ENCODE measurements at places on chromosomes 16 and 17.

- no peak for DNase-seq
These were observed 12.3 kb downstream of the CD7 start for GRCh38 chr17:82304826-82305726.

- DNase-seq: peak; percentile 61
These were observed 51.2 kb downstream of the RMI2 start for GRCh38 chr16:11396241-11397048.

- DNase-seq: no peak
These were observed 9.6 kb downstream of the ZNF213 start for GRCh38 chr16:3144321-3144983.

DNA sequence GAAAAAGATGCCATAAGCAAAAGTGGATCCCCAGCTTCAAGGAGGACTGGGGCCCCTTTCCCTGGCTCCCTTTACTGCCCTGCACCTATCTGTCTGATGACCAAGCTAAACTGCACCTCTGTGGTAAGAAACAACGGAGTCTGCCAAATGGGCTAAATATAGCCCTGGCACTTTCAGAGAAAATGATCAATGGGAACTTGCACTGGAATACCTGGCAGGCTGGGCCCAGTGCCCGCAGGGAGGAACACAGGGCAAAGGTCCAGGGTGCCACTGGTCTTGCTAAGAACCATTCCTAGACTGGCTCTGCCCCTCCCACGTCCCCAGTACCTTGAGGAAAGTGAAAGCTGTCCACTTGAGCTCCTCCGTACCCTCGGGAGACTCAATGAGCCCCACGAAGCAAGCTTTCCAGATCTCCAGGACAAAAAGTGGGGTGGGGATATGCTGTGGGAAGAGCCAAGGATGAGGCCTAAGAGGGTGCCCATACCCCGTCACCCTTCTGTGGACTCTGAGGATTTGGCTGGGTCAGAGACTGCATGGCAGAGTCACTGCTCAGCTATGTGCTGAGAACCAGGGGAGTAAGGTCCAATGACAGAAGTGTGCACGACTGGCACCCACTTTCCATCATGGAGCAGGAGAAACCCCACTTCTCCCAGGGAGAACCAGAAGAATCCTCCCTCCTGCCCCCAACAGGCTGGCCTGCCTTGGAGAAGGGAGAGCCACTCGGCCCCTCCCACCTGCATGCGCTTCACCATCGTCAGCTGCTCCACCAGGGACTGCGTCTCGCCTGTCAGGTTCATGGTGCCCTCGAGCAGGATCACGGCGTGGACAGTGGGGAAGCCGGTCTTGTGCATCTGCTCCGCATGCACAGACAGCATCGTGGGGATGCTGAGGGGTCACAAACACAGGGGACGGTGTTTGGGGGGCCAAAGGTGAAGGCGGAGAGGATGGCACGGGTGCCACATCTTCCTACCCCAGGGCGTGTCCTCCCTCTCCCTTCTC is 17.4 kb downstream of the CSF3 start:
- no peak for DNase-seq

DNA sequence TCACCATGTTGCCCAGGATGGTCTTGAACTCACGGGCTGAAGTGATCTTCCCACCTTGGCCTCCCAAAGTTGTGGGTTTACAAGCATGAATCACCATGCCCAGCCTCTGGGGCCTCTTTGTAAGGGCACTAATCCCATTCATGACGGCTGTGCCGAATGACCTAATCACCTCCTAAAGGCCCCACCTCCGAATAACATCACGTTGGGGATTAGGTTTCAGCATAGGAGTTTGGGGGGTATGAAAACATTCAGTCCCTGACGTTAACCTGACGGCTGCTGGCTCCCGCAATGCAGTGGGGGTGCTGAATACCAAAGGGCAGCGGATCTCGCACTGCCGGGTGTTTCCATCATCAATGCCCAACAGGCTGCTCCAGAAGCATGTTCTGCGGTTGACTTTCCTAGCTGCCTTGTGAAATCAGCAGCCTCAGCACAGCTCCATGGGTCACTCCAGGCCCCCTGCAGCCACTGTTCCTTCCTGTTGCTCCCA is 120.8 kb upstream of the SEC14L1 start:
- DNase-seq: no peak

- no peak for DNase-seq
These were observed 107.5 kb downstream of the ABCA8 start for GRCh38 chr17:68847711-68848110.

DNA sequence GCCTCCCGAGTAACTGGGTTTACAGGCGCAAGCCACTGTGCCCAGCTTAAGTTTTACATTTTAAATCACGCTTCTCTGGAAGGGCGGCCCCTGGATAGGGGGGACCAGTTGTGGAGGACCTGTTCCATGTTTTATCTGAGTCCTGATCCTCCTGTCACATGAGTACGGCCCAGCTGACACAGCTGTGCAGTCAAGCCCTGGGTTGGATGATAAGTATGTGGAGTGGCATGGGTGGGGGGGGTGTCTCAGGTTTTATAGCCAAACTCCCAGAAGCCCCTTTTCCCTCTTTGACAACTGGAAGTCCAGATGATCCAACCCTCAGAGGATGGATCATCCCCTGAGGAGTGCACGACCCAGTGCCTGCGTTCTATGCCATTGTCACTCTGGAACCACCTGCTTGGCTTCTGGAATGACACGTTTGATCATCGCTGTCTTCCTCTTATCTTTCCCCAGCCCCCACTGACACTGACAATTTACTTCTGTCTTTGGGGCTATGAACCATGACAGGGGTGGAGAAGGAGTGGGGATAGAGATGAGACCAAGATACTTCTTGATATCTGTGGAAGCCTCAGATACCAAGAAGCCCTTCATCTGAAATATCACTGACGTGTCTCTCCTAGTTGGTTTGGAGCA is 191.2 kb downstream of the MSI2 start:
- DNase-seq: no peak

- DNase-seq: no peak
These were observed 11.1 kb downstream of the FANCA start for GRCh38 chr16:89805136-89805905.

GRCh38 chr16:75028544-75029135 is 29.8 kb downstream of the ZNRF1 start:
- no peak for DNase-seq

DNA sequence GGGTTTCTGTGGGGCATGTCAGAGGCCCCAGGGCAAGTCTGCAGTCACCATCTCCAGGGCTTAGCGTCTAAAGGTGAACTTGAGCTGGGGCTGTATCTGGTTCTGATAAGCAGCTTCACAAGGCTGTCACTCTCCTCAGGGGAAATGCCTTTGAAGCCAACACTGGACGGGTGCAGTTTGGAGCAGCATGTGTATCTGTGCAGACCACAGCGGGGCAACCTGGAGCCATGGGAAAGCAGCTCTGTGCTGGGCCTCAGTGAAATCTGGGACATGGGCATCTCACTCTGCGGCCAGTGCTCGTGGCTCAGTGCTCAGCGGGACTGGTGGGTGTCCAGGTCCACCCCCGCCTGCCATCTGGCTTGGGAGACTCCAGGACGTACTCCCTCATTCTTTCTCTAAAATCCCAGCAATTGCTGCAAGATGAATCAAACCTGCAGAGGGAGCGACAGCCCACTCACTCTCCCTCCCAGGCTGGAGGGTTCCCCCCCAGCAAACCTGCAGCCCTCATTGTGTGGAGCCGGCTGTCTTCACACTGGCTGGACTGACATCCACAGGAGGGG is 63.5 kb downstream of the PRMT7 start:
- DNase-seq: no peak

GRCh38 chr17:43701318-43701743 is 39.6 kb upstream of the MEOX1 start:
- DNase-seq: peak; percentile 31

DNA sequence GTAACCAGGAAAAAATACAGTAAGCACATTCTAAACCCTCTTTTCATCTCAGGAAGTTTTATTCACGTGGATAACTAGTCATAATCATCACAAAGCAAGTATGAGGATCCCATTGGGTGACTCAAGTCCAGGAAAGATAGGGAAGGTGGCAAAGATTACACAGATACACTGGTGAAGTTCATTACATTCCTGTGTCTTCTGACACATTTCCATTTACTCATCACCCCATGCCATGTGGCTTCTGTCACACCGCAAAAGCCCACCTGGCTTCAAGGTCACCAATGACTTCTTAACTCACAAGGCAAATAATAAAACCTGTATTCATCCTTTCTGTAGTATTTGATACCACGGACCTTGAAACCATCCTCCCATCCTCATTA is 17.0 kb downstream of the HS3ST3A1 start:
- no peak for DNase-seq

DNA sequence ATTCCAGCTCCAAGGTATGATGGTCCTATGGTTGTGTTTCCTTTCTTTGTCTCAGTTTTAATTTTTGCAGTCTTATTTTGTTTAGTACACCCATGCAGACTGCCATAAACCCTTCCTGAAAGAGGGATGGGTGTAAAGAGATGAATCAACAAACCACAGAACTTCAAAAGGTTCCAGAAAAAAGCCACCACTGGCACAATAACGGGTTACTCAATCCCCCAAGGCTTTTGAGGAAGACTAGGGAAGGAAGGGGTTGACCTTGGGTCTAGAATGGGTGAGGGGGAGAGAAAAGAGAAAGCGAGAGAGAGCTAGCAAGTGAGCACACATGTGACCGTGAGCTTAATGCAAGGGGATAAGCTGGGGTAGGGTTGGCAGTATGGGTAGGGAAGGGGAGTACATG is 168.1 kb downstream of the XYLT1 start:
- no peak for DNase-seq

DNA sequence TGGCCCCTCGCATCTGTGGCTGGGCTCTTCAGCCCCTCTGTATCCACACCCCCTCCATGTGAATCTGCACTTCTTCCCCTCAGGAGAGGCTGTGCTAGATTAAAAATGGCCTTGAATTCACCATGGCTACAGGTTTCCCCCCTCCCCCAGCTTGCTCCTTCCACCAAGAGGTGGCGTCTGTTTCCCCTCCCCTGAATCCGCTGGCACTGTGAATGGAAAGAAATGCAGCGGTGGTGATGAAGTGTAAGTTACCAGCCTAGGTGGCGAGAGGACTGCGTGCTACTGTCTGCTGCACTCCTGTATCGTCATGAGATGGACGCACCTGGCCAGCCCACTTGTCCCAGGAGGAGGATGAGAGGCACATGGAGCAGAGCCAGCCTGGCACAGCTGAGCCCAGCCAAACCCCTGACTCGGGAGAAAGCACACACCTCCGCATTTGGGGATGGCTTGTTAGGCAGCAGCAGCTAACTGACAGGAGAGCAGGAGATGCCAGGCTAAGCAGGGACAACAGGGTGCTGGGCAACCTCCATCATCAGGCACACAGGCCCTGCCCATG is 26.2 kb downstream of the TNFRSF13B start:
- no peak for DNase-seq

DNA sequence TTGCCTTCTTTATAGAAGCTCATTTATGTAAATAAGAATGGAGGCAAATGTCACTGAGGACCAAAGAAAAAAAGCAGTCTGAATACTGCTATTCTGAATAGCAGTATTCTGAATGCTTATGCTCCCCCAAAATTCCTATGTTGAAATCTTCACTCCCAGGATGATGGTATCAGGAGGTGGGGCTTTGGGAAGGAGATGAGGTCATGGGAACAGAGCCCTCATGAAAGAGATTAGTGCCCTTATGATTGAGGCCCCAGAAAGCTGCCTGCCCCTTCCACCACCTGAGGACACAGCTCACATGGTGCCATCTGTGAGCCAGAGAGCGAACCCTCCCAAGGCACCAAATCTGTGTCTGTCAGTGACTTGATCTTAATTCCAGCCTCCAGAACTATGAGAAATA is 28.8 kb downstream of the HEATR6 start:
- DNase-seq: no peak

GRCh38 chr16:8346294-8346693 is 244.0 kb downstream of the TMEM114 start:
- no peak for DNase-seq

DNA sequence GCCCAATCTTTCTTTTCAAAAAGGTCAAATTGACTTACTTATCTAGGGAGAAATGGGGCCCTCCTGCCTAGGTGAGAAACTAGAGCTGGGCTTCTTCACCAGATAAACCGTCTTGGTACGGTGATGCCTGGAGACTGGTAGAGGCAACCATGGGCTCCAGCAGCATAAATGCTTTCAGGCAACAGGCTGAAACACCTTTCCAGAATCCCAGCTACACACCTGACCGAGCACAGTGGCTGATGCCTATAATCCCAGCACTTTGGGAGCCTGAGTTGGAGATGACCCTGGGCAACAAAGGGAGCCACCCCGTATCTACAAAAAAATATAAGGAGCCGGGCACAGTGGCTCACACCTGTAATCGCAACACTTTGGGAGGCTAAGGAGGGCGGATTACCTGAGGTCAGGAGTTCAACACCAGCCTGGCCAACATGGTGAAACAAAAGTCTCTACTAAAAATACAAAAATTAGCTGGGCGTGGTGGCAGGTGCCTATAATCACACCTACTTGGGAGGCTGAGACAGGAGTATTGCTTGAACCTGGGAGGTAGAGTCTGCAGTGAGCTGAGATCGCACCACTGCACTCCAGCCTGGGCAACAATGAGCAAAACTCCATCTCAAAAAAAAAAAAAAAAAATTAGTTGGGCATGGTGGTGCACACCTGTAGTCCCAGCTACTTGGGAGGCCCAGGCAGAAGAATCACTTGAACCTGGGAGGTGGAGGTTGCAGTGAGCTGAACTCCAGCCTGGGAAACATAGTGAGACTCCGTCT is 8.0 kb downstream of the TRAF4 start:
- DNase-seq: no peak

DNA sequence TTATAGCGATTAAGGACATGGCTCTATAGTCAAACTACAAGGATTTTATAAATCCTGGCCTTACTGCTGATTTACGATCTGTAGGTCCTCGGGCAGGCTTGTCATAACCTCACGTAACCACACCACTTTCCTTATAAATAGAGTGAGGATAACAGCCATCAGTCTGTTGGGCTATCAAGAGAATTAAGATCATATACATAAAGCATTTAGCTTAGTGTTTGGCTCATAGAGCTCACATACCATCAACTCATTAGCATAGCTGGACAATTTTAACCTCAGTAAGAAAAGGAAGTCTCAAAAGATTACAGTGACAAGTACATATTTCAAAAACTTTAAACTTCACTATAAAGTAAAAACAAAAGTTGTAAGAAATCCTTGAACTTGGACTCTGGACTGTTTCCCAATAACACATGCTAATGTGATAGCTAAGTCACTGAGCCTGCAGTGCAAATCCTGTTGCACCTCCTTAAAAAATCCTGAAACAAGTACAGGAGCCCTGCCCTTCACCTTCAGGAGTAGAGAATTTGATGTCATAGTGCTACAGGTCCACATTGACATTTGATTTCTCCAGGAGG is 20.8 kb upstream of the CLEC3A start:
- no peak for DNase-seq

DNA sequence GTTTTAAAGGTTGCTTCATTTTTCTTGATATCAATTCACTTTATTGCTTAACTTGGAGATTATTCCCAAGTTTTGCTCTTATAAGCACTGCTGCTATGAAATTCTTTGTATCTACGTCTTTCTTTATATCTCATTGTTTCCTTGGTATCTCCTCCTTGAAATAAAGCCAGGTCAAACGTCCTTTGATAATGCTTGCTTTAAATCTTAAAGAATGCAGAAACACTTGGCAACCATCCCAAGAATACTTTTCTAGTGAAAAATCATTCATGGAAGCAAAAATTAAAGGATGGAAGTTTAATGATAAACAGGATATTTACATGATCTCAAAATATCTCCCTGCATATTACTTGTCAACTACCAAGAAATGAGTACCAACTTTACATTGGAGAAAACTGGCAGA is 175.2 kb downstream of the CPPED1 start:
- DNase-seq: no peak
